ENCODE measurements at places on chromosomes 1 and 21.

GRCh38 chr1:84297546-84298244, 3.8 kb upstream of the SAMD13 start:
- H3K27me3 ChIP-seq, result no peaks in the 10 kb centered on the region
- H3K27ac ChIP-seq, result peak overlapping the region; percentile 84
- H3K4me1 ChIP-seq, result no peaks in the 10 kb centered on the region
- H3K36me3 ChIP-seq, result no peaks in the 10 kb centered on the region
- H3K4me3 ChIP-seq, result peak overlapping the region; percentile 79

- H3K4me3 ChIP-seq, result no peak overlapping the region
- H3K27me3 ChIP-seq, result no peaks in the 10 kb centered on the region
- H3K27ac ChIP-seq, result no peak overlapping the region
- H3K4me1 ChIP-seq, result no peaks in the 10 kb centered on the region
- no peaks in the 10 kb centered on the region for H3K36me3 ChIP-seq
Observed at GRCh38 chr1:48005253-48006117, 8.3 kb upstream of the TRABD2B start.

GRCh38 chr1:204818998-204819397, 51.7 kb upstream of the NFASC start:
- DNase-seq, result no peak
- peaks cover 7% of the 10 kb centered on the region for H3K4me1 ChIP-seq
- no peaks in the 10 kb centered on the region for H3K27me3 ChIP-seq
- H3K27ac ChIP-seq, result peak overlapping the region; percentile 32
- no peak overlapping the region for H3K4me3 ChIP-seq

- DNase-seq, result no peak
- no peaks in the 10 kb centered on the region for H3K4me1 ChIP-seq
- H3K27me3 ChIP-seq, result no peaks in the 10 kb centered on the region
- no peak overlapping the region for H3K27ac ChIP-seq
- no peaks in the 10 kb centered on the region for H3K36me3 ChIP-seq
Observed at GRCh38 chr1:83705091-83705490, 293.8 kb downstream of the TTLL7 start.

GRCh38 chr1:54328066-54328636, 78.0 kb downstream of the SSBP3 start:
- no peaks in the 10 kb centered on the region for H3K4me1 ChIP-seq
- no peak for DNase-seq
- H3K4me3 ChIP-seq, result no peak overlapping the region
- H3K36me3 ChIP-seq, result no peaks in the 10 kb centered on the region
- no peak overlapping the region for H3K27ac ChIP-seq
- H3K27me3 ChIP-seq, result no peaks in the 10 kb centered on the region

DNA sequence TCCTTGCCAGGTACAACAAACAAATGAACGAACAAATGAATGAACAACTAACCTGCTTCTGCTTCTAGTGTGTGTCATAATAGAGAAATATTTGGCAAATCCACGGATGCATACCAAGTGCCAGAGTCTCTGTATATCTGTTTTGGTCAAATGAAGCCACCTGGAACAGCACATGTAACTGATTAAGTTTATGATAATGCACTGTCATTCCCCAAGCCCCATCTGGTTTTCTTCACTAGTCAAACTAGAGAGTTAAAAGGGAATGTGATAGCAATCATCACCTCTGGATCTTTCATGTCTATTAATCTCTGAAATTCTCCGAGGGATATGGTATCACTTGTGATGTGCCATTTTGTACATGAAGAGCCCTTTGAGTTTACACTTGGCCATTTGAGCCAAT, 21.0 kb upstream of the SCAF4 start:
- no peaks in the 10 kb centered on the region for H3K27me3 ChIP-seq
- no peak overlapping the region for H3K27ac ChIP-seq
- no peaks in the 10 kb centered on the region for H3K4me1 ChIP-seq
- no peaks in the 10 kb centered on the region for H3K36me3 ChIP-seq
- no peak for DNase-seq
- H3K4me3 ChIP-seq, result no peak overlapping the region

DNA sequence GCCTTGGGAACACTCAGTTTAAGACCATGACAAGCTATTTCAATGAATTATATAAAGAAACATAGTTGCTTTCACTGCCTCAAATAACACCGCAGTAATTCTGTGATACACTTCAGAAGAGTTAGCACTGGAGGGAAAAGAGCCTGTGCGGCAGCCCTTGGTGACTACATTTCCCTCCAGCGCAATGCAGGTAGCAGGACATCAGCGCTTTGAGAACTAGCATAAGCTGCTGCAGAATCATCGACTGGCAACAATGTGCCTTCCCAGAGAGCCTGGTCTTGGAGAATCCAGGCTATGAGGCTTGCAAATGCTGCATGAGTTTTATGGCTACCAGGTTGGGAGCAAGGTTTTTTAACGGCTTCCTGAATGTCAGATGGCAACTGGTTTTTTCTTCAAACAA, 7.5 kb downstream of the NRIP1 start:
- DNase-seq, result no peak
- H3K4me1 ChIP-seq, result no peaks in the 10 kb centered on the region
- no peak overlapping the region for H3K4me3 ChIP-seq
- no peaks in the 10 kb centered on the region for H3K27me3 ChIP-seq
- no peaks in the 10 kb centered on the region for H3K36me3 ChIP-seq

GRCh38 chr1:30680429-30680828, 43.0 kb downstream of the MATN1 start:
- H3K27me3 ChIP-seq, result peaks cover 10% of the 10 kb centered on the region
- no peak overlapping the region for H3K27ac ChIP-seq
- H3K4me1 ChIP-seq, result no peaks in the 10 kb centered on the region
- H3K4me3 ChIP-seq, result no peak overlapping the region

- H3K27ac ChIP-seq, result peak overlapping the region; percentile 93
- no peak for DNase-seq
- no peaks in the 10 kb centered on the region for H3K27me3 ChIP-seq
- H3K36me3 ChIP-seq, result no peaks in the 10 kb centered on the region
- H3K4me3 ChIP-seq, result no peak overlapping the region
Observed at GRCh38 chr1:59396387-59396786, 99.5 kb downstream of the FGGY start.

GRCh38 chr1:170695955-170696590, 32.1 kb downstream of the PRRX1 start:
- H3K27me3 ChIP-seq, result no peaks in the 10 kb centered on the region
- H3K36me3 ChIP-seq, result no peaks in the 10 kb centered on the region
- peak overlapping the region; percentile 3 for H3K4me3 ChIP-seq
- peak overlapping the region; percentile 82 for H3K27ac ChIP-seq
- no peak for DNase-seq
- peaks cover 58% of the 10 kb centered on the region for H3K4me1 ChIP-seq

- no peak overlapping the region for H3K27ac ChIP-seq
- H3K27me3 ChIP-seq, result no peaks in the 10 kb centered on the region
- H3K4me1 ChIP-seq, result no peaks in the 10 kb centered on the region
- H3K36me3 ChIP-seq, result no peaks in the 10 kb centered on the region
Observed at GRCh38 chr1:221166559-221167318, 287.5 kb downstream of the HLX start.

- no peak for DNase-seq
- H3K36me3 ChIP-seq, result no peaks in the 10 kb centered on the region
- no peak overlapping the region for H3K27ac ChIP-seq
- H3K4me3 ChIP-seq, result no peak overlapping the region
- peaks cover 14% of the 10 kb centered on the region for H3K4me1 ChIP-seq
Observed at GRCh38 chr1:172184506-172185191, 235.8 kb upstream of the C1orf105 start.

GRCh38 chr1:203509135-203509534, 15.2 kb downstream of the OPTC start:
- H3K4me1 ChIP-seq, result peaks cover 3% of the 10 kb centered on the region
- H3K27ac ChIP-seq, result peak overlapping the region; percentile 20
- no peaks in the 10 kb centered on the region for H3K27me3 ChIP-seq
- no peak for DNase-seq

- H3K36me3 ChIP-seq, result no peaks in the 10 kb centered on the region
- H3K27me3 ChIP-seq, result peaks cover 15% of the 10 kb centered on the region
- H3K4me3 ChIP-seq, result no peak within 1 kb of the TSS
- no peak for DNase-seq
Observed at GRCh38 chr1:37764888-37765441, at the start of gene EPHA10. EPHA10 (minus strand) TSS chr1:37765120; CDS start chr1:37765066, 54 bp downstream.

DNA sequence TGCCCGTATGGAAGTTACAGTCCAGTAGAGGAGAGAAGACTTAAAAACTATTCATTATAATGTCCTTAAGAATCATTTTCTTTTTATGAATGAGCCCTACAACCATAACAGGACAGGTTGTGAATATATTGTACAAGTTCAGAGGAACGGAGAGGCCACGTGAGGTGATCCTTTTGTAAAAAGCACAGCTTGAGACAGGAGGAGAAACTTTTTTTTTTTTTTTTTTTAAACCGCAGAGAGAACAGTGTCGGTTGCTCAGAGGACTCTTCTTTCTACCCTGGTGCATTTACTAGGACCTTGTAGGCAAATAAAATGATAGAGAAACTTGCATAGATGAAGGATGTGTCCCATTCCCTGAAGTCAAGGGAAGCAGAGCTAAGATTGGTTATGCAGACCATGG, 32.1 kb downstream of the DYRK1A start:
- H3K27ac ChIP-seq, result no peak overlapping the region
- DNase-seq, result no peak
- no peak overlapping the region for H3K4me3 ChIP-seq
- no peaks in the 10 kb centered on the region for H3K36me3 ChIP-seq

DNA sequence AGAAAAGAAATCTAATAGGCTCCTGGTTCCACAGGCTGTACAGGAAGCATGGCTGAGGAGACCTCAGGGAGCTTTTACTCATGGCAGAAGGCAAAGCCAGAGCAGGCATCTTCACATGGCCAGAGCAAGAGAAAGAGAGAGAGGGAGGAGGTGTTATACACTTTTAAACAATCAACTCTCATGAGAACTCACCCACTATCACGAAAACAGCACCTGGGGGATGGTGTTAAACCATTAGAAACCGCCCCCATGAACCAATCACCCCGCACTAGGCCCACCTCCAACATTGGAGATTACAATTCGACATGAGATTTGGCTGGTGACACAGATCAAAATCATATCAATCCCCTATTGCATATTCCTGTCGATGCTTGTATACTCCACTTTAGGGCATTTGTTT, 93.5 kb downstream of the MRPL39 start:
- H3K4me3 ChIP-seq, result no peak overlapping the region
- H3K4me1 ChIP-seq, result no peaks in the 10 kb centered on the region
- no peaks in the 10 kb centered on the region for H3K36me3 ChIP-seq
- DNase-seq, result no peak
- H3K27me3 ChIP-seq, result no peaks in the 10 kb centered on the region

DNA sequence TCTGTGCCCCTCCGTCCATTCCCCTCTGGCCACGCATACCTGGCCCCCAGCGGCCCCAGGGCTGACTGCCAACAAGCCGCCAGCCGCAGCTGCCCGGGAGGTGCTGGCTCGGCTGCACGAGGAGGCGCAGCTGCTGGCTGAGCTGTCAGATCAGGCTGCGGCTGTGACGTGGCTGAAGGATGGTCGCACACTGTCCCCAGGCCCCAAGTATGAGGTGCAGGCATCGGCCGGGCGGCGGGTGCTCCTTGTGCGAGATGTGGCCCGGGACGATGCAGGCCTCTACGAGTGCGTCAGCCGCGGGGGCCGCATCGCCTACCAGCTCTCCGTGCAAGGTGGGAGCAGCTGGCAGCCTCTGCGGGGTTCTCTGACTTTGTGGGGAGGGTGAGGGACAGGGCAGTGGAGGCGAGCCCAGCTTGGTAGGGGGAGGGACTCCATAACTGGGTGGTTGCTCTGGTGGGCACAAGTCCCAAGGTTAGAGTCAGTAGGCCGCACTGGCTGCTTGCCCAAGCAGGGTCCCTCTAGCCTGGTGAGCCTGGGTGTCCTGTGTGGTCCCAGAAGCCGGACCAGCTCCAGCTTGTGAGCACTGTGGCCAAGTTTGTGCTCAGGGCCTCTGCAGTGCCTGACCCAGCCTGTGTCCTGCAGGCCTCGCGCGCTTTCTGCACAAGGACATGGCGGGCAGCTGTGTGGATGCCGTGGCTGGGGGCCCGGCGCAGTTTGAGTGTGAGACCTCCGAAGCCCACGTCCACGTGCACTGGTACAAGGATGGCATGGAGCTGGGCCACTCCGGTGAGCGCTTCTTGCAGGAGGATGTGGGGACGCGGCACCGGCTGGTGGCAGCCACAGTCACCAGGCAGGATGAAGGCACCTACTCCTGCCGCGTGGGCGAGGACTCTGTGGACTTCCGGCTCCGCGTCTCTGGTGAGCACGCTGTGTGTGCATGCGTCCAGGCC, 8.8 kb downstream of the OBSCN start:
- no peaks in the 10 kb centered on the region for H3K36me3 ChIP-seq
- H3K4me1 ChIP-seq, result peaks cover 8% of the 10 kb centered on the region
- H3K27ac ChIP-seq, result no peak overlapping the region
- no peak for DNase-seq
- no peaks in the 10 kb centered on the region for H3K27me3 ChIP-seq

DNA sequence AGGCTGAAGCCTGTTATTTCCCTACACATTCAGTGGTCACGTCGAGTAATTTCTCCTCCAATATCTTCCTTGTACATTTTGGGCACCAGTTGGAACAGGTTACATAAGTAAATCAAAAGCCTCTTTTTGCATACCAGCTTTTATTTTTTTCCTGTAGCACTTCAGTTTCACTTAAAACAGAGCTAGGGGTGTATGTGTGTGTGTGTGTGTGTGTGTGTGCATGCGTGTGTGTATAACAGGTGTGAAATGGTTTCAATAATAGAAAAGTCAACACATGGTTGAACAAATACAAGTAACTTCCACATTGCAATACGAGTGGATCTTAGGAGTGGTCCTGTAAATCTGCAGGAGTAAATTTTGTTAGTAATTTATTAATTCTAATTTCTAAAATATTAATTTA, 3.0 kb upstream of the MAN1A2 start:
- H3K27ac ChIP-seq, result no peak overlapping the region
- no peaks in the 10 kb centered on the region for H3K27me3 ChIP-seq
- H3K36me3 ChIP-seq, result no peaks in the 10 kb centered on the region
- peaks cover under 1% of the 10 kb centered on the region for H3K4me1 ChIP-seq

DNA sequence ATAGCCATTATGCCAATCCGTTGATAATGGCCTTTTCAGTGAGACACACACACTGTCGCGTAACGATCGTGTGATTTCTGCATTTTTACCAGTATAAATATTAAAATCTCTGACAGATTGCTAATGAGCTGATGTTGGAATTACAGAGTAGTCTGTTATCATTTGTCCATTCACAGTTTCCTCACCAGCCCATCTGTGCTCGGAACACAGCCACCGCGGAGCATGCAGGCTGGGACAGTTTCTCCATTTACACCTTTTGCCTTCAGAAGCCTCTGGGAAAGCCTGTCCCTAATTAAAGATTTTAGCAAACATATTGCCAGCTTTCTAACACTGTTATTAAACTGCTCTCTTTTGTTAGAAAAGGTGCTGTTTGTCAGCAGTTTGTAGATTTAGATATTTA, 82.2 kb upstream of the BARHL2 start:
- H3K27me3 ChIP-seq, result no peaks in the 10 kb centered on the region
- no peak overlapping the region for H3K4me3 ChIP-seq
- H3K27ac ChIP-seq, result no peak overlapping the region
- H3K36me3 ChIP-seq, result no peaks in the 10 kb centered on the region
- no peak for DNase-seq

DNA sequence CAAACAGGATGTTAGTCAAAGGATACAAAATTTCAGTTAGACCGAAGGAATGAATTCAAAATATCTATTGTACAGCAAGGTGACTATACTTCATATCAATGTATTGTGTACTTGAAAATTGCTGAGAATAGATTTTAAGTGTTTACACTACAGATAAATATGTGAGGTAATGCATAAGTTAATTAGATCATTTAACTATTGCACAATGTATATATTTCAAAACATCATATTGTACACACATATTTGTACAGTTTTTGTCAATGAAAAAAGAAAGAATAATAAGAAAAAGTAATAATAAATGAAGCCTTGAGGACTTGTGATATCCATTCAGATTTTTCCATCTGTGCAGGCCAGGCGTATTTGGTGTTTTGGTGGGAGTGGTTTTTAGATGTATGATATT, 367.4 kb upstream of the SNX7 start:
- no peaks in the 10 kb centered on the region for H3K4me1 ChIP-seq
- H3K4me3 ChIP-seq, result no peak overlapping the region
- no peak for DNase-seq
- H3K36me3 ChIP-seq, result no peaks in the 10 kb centered on the region
- no peak overlapping the region for H3K27ac ChIP-seq
